ENCODE measurements at places on chromosomes 7 and 10.

GRCh38 chr10:35640951-35641675, 983 bp downstream of the FZD8 start:
- peak; percentile 50 for DNase-seq

DNA sequence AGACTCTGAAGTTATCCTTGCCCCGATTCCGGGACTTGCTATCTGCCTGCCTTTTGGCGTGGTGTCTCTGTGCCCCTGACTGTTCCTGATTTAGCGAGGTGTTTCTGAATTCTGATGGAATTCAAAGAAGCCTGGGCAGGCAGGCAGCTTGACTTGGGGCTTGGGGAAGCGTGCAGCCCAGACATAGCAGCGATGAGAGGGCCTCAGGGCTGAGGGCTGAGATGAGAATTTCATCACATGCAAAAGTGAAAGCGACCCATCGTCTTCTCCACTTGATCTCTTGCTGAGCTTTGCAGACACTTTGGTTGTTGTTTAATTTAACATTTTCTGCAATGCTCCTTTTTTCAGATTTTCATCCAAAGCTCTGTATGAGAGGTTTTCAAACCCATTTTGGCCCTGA, 57.8 kb downstream of the TCF7L2 start:
- DNase-seq = peak; percentile 6

GRCh38 chr10:125373546-125373945, 213.2 kb upstream of the CTBP2 start:
- no peak for DNase-seq

- peak; percentile 54 for DNase-seq
These were observed at the start of gene SLC26A4 for GRCh38 chr7:107660381-107661080. TSS of gene SLC26A4 (plus strand) at chr7:107660828. CDS start at chr7:107661642, 814 bp downstream.

- no peak for DNase-seq
These were observed 11.6 kb upstream of the CLIP2 start for GRCh38 chr7:74277636-74278035.

DNA sequence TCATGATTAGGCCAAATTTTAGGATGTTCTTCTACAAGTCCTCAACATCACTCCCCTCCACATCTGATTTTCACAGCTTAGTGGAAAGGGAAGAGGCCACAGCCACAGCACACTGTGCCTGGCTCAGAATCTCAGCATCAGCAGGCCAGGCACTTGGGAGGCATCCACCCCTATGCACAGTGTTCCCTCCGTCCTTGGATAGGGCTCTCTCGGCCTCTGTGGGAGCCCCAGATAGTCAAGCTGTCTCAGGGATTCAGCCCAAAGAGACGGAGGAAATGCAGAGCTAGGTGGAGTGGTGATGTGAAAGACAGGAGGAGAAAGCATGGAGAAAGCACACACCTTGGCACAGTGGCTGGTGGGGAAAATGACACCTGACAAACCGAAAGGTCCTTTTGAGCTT, 1.3 kb downstream of the RBP4 start:
- DNase-seq = no peak

GRCh38 chr7:2508327-2509215, 11.0 kb upstream of the LFNG start:
- DNase-seq = peak; percentile 82

- peak; percentile 35 for DNase-seq
These were observed 220.2 kb downstream of the DGKI start for GRCh38 chr7:137626469-137627067.

- DNase-seq = no peak
These were observed 12.0 kb downstream of the IFIT5 start for GRCh38 chr10:89426230-89426868.

GRCh38 chr7:157526913-157527634, 190.3 kb downstream of the DNAJB6 start:
- DNase-seq = no peak

GRCh38 chr10:103598654-103599115, 105.2 kb downstream of the NEURL1 start:
- peak; percentile 23 for DNase-seq

DNA sequence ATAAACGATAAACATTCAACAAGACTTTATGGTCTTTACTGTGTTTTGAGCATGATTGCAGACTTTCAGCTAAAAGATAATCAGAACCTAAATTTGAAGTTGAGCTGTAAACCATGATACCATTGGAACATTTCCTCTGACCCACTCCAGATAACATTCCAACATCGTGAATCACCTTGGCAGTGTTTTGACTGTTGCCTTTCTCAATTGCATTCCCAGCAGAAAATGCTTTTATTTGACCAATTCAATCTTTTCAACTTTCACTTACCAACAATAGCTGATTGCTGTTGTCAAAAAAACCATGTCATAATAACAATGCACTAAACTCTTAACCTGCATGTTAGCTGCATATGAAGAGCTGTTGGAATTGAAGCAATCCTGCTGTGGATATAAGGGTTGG, 165.5 kb downstream of the MDFIC start:
- DNase-seq = no peak

GRCh38 chr7:117673367-117673766, 193.5 kb downstream of the CFTR start:
- DNase-seq = no peak

- DNase-seq = no peak
These were observed 17.2 kb upstream of the RHBDD2 start for GRCh38 chr7:75861636-75862035.

- DNase-seq = no peak
These were observed 27.1 kb downstream of the CD36 start for GRCh38 chr7:80665526-80665925.

DNA sequence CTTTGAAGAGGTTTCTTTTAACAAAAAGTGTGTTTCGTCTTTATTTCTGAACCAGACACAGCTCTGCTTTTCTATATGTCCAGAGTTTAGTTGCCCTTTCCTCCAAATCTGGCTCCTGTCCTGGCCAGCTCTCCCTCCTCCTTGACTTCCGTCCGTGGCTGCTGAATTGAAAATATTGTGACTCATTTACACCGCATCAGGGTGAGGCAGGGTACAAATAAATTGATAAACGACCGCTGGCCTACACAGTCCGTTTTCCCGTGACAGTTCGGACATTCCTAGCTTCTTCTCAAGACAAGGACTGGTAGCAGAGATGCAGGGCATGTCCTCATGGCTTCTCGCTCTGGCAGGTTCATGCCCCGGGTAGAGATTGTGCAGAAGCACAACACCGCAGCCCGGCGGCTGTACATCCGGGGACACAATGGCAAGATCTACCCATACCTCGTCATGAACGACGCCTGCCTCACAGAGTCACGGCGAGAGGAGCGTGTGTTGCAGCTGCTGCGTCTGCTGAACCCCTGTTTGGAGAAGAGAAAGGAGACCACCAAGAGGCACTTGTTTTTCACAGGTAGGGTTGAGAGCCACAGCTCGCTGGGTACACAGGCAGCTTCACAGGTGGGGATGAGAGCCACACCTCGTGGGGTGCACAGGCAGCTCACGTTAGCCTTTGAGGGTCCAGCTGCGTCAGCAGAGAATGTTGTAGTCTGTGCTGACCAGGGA, 126.6 kb downstream of the TRRAP start:
- no peak for DNase-seq

DNA sequence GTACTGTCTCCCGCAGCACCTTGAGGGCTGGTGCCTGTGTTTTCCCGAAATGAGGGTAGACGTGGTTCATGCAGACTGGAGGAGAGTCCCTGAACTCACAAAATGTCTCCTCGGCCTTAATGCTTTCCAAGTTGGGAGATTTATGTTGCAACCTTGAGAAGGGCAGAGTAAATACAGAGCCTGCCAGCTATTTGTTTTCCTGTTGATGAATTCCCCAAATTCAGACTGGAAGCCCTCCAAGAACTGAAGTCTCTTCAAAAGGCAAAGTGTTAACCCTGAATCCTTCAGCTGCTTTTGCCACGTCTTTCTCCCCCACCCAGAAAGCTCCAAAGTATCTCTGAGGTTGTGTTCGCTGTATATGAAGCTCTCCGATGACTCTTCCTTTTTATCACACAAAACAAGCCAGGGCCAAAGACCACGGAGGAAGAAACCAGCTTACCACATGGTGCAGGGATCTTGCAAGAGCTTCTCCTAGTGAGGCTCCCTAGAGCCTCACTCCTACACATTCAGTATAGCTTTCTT, 254.7 kb upstream of the NFE2L3 start:
- no peak for DNase-seq

DNA sequence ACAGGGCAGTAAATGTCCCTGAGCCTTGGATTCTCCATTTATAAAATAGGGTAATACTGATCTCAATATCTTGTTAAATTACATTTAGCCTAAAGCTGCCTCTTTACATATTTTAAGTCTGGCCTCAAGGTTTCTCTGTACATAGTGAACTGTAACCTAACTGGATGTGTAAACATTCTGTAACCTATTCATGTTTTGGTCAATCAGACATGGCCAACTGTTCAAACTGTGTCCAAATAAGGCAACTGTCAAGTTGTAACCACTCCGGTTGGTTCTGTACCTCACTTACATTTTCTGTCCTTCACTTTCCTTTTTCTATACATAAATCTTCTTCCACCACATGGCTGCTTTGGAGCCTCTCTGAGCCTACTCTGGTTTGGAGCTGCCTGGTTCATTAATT, 107.1 kb upstream of the ITGB1 start:
- DNase-seq = no peak

- no peak for DNase-seq
These were observed 13.5 kb upstream of the SFMBT2 start for GRCh38 chr10:7424315-7424714.

- no peak for DNase-seq
These were observed 11.6 kb upstream of the ADD3 start for GRCh38 chr10:109996225-109996624.

DNA sequence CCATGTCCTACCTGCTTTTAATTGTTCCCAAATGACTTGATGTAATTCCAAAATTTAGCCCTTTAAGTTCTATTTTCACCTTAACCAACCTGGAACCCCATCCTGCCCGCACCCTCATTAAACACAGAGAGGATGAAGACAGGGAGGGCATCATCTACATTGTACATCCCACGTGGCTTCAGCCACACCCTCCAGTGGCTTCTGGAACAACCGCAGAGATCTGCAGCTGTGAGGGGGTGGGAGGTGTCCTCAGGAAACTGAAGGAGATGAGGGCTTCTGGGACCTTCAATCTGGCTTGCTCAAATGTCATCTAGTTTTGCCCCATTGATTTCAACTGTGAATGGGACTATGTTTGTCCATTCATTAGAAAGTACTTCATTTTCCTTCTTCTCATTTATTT, 39.0 kb downstream of the AKR1B1 start:
- no peak for DNase-seq

DNA sequence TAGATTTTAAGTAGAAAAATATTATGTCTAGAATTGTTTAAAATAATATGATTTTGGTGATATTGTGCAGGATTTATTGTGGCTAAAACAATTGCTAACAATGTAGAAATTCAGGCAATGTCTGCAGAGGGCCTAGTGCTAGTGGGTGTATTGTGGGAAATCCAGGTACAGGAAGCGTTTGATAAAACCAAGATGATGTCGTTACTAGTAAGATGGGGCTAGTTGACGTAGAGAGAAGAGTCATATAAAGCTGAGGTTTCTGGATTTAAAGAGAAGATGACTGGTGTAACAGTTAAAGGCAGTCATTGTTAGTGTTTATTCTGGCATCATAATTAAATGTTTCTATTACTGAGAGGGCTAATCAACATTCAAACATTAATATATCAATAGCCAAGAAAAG, 43.5 kb downstream of the ADK start:
- DNase-seq = no peak

GRCh38 chr10:21506351-21506750, 19.1 kb downstream of the SKIDA1 start:
- no peak for DNase-seq

DNA sequence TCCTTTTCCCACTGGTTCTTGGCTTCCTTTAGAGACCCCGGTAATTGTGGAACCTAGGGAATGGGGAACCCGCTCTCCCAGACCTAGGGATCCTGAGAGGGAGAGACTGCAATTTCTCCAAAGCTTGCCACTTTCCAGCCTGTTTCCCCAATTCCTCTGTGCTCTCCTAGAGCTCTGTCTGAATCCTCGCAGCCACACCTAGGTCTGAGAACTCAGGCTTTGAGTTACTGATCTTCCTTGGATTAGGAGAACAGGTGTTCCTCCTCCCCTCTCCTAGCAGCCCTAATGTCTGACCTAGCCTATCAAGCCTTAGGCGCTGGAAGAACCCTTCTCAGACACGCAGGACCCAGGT, 20.0 kb downstream of the WNT8B start:
- DNase-seq = no peak

Data from activated CD4-positive, alpha-beta T cell treated with anti-CD3 and anti-CD28 coated beads, Interleukin-2, amount 50 U/mL, for 48 hours (primary cell).